HT-29 (cell line): ENCODE measurements at places on chromosomes 5 and 9. TPM values are rescaled to one million over a fixed set of nuclear protein-coding genes. Genes with fewer than 3 reads are reported as not detected.

Gene GKAP1
- 0.74 TPM in 1 of 2 replicates, not detected in the other for total RNA-seq

GRCh38 chr9:112839331-112839730, 51.3 kb downstream of the SLC46A2 start:
- DNase-seq: no peak

GRCh38 chr9:121660876-121661275, 9.4 kb downstream of the DAB2IP start:
- no peak for DNase-seq

Gene ZNF483
- total RNA-seq: not detected in 2 replicates

Gene ENHO
- total RNA-seq: 0.94 and 1.4 TPM in 2 replicates

- no peak for DNase-seq
Measured at GRCh38 chr5:54718656-54719055, 201.1 kb downstream of the SNX18 start.

DNA sequence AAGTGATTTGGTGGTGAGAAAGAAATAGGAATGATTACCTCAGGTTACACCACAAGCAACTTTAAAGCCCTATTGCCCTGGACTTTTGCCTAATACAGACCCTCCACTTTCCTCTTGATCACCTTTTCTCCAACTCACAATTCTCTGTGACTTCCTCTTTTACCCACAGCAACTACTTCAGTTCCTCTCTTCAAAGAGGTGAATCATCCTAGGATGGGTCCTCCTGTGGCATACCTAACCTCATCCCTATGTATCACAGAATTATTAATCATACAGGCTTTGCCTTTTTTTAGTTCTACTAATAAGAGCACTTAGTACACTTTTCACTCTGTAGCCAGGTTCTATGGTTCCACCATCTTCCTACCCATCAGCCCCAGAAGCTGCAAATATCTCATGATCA, 19.6 kb upstream of the INSL6 start:
- no peak for DNase-seq

- DNase-seq: no peak
Measured at GRCh38 chr9:127895811-127896210, 3.6 kb downstream of the ST6GALNAC6 start.

Gene MYMK
- not detected in 2 replicates for total RNA-seq

Gene DOCK2
- not detected in 2 replicates for total RNA-seq

Gene AGXT2
- total RNA-seq: not detected in 2 replicates

GRCh38 chr5:72285424-72285821, 34.6 kb downstream of the MRPS27 start:
- DNase-seq: no peak

DNA sequence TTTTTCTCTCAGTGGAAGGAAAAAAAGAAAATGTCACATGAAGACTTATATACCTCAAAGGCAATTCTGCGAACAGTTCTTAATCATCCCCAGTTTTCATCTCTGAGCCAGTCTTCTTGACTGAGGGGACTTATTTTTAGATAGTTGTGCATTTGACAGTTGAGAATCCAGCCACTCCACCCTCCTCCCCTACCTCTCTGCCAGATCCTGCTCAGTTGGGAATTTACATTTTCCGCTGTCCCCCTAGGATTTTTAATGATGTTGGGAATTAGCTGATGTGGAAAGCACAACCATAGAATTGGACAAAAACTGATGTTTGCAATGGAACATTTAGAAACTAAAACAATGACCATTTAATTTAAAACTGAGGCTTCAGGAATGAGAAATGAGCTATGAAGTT, 194.3 kb upstream of the PIK3R1 start:
- DNase-seq: no peak

Gene SPRY4
- total RNA-seq: 35.6 and 46.8 TPM in 2 replicates

GRCh38 chr9:128556276-128556675, 3.9 kb downstream of the SPTAN1 start:
- no peak for DNase-seq

DNA sequence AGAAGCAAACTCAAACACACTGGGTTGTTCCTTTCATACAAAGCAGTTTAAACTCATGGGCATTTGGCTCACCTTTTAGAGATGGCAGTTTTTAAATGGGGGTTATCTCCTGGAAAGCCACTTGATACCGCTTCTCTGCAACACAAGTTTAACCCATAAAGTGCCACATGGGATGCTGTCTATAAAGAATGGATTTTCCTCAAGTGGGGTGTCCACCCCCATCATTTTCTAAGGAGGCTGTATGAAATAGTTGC, 528 bp upstream of the TRPM3 start:
- no peak for DNase-seq

GRCh38 chr5:76787237-76787636, 31.6 kb upstream of the F2RL1 start:
- peak; percentile 72 for DNase-seq

GRCh38 chr5:41832430-41832829, 37.8 kb downstream of the OXCT1 start:
- DNase-seq: no peak

GRCh38 chr9:87464110-87464991, 33.3 kb upstream of the DAPK1 start:
- no peak for DNase-seq

- no peak for DNase-seq
Measured at GRCh38 chr9:124590889-124591641, 83.9 kb upstream of the NR5A1 start.

DNA sequence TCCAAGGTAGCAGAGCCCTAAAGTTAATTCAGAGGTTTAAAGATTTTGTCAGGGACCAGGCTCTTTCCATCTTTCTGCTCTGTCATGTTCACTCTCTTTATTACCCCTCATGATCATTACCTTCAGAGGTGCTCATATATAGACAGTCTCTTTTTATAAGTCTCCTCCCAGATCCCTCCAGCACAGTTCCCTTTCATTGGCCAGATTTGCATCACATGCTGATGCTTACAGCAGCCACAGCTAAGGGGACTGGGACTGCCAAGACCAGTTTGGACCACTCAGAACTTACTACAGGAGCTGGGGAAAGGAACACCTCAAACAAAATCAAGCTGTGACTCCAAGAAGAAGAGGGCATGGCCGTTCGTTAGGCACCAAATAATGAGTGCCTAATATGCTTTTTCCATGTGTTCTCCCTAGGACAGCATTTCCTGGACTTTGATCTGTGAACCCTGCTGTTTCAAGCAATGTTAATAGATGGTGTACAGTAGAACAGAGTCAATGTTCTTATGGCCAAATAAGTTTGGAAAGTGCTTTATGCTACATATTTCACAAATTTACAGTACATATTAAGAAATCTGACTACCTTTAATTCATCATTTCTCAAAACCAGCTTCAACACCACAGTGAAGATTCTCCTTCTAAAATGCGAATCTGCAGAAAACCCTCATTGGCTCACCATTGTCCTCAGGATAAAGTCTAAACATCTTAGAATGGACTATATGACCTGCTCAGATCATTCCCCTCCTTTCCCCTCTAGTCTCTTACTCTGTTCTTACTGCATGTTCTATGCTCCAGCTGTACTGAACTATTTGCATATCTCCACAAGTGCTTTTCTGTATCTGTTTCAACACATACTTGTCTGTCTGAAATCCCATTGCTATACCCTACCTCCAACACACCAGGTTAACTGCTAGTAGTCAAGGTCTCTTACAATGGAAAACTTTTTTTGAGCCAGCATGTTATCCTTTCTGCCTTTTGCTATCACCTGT, 3.4 kb downstream of the C5orf58 start:
- no peak for DNase-seq

DNA sequence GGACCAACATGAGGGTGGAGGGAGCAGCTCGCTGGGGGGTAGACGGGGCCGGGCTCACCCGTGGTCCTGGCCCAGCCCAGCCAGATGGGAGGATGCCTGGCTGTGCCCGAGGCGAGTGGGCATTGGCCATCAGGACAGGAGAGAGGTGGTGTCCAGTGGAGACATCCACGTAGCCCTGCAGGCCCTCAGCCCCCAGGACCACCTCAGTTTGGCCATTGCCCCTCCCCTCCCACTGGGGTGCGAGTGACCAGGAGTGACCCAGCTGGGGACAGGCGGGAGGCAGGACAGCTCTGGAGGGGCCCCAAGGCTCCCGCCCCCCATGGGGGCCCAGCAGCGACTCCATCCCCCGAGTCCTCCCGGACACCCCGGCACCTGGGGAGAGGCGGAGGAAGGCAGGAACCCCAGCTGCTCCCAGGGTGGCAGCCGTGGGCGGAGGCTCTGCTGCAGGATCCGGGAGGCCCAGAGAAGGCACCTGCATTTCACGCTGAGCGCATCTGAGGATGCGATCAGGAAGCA, 8.3 kb downstream of the NOXA1 start:
- no peak for DNase-seq

GRCh38 chr9:137313956-137314560, 12.0 kb upstream of the NRARP start:
- DNase-seq: no peak

GRCh38 chr9:105385381-105385985, 62.4 kb upstream of the FSD1L start:
- no peak for DNase-seq

DNA sequence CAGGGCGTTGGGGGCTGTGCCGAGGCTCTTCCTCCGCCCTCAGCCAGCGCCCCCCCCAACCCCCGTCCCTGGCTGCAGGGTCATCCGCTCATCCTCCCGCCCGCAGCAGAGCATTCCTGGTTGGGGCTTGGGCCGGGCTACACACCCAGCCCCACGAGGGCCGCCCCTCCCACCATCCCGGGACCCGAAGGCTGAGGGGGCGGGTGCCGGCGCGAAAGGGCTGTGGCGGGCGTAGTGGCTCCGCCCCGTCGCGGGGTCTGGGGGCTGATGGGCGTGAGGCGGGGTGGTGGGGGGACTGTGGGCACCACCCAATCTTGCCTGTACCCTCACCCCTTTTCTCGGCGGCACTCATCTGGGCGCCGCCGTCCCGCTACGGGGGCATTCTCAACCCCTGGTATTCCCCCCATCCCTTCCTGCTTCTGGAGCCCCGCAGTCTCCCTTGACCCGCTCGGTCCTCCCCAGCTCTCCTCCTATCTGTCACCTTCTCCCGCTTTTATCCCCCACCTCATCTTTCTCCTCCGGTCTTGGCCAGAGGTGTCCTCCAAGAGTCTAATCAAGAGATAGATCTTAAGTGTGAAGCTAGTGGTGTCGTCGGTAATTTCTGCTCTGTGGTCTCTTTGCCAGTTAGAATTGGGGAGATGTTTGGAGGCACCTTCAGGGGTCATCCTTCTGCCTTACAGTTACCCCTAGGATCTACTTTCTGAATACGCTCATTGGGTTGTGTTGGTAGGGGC, 1.6 kb downstream of the FER start:
- peak; percentile 31 for DNase-seq
